ENCODE measurements at places on chromosomes 4 and X. TPM values are rescaled to one million over a fixed set of nuclear protein-coding genes. Genes with fewer than 3 reads are reported as not detected.

DNA sequence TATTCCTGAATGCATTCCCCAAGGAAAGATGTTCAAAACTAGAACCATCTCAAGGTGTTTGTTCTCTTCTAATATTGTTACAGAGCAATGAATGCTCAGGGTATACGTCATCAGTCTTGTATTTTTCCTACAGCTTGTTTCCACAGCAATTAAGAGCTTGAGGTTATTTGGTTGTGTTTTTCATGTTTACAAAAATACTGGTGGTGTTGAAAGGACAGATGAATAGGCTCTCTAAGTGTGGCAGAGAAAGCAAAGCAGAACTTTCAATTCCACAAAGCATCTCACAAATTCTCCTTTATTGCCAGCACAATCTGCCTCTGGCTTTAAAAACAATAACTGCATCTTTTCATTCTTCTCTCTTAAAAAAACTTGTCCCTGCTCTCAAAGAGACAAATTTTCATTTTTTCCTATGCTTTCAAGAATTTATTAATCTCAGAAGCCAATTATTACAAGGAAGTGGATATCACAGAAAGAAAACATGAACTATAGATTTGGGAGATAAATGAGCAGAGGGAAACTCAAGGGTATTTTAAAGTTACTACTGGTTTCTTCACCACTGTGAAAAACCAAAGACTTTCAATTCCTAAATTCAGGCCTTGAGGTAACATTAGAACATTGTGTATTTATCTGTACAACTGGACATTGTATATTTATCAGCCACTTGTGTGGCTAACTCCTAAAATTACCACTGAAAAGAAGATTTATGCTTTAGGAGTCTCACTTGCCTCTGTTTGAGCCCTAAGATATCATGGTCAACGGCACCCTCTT is 49.2 kb downstream of the DDX53 start:
- DNase-seq = no peak

TLR6 gene
- total RNA-seq = 2.5 TPM

DCAF12L2 gene
- not detected for total RNA-seq

DNA sequence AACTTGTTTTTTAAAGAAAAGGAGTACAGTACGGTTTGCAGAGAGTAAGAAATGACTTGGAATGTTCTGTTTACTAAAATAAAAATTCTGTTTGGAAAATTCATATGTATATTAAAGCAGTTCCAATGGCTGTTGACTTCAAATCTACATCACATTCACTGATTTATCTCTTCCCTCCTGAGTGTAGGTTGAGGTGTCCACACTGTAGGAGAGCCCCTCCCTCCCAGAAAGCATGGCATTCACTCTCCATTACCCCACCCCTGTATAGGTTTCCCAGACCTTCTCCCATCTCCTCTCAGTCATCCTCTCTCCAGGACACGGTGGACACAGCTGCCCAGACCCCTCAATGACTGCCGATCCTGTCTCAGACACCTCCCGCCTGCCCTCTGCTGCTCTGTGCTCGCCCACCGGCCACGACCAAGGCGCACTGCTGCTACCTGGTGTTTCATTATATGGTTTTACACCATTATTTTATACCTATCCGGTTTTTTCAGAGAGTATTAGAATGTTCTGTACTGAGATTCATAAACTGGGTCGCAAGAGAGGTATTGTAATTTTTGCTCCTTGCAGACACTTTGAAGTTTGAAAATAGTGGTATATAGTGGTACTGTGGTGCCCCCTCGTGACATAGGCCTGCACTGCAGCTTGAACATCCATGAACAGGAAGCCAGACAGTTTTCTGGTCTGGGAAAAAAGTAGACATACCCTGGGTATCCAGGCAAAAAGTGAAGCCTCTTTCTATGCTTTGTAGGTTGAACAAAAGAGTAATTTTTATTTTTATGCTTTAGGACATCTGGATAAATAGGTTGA is 38.8 kb upstream of the BEX4 start:
- peak; percentile 45 for DNase-seq

DNA sequence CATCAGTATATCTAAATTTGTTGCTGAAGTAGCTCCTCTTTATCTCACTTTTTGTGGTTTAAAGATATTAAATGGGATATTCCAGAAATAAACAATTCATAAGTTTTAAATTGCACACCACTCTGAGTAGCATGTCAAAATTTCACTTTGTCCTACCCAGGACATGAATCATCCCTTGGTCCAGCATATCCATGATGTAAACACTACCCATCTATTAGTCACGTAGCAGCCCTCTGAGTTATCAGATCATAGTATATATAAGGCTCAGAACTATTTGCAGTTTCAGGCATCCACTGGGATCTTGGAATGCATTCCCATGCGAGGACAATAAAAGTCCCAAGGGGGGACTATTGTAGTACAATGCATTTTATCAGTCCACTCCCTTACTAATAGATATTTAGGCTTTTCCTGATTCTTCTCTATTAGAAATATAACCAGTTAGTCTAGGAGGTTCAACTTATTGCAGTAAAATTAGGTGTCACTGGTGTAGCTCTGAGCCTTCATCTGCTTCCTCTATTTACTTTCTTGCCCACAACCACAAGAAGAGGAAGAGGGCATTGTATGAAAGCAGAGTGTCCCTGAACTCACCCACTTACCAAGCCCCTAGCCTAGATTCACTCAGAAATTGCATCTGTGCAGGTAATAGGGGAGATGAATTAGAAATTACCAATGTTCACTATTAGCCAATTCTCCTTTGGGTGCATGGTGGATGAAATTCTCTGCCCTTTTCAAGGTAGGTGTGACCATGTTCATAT is 409.8 kb upstream of the GALNT7 start:
- no peak for DNase-seq

- no peak for DNase-seq
These were observed 225.8 kb upstream of the ETNPPL start for GRCh38 chr4:108988464-108989195.

DNA sequence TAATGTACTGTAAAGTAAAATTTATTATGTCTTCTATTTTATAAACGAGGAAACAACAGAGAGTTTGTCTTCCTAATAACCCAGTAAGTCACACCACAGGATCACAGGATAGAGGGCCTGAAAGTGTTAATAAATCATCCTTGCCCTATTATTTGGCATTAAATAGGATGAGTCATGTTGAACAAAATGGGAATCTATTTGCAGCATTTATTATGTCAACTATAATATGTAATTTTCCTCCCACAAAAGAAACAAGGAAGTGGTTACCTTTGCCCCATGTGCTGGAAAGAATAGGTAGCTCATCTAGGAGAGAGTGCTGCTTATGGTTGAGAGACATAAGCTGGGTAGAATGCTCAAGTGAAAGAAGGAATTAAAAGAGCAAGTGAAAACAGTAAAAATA is 237.6 kb upstream of the NDST3 start:
- no peak for DNase-seq

KIF4A gene
- 0.15 TPM for total RNA-seq

DNA sequence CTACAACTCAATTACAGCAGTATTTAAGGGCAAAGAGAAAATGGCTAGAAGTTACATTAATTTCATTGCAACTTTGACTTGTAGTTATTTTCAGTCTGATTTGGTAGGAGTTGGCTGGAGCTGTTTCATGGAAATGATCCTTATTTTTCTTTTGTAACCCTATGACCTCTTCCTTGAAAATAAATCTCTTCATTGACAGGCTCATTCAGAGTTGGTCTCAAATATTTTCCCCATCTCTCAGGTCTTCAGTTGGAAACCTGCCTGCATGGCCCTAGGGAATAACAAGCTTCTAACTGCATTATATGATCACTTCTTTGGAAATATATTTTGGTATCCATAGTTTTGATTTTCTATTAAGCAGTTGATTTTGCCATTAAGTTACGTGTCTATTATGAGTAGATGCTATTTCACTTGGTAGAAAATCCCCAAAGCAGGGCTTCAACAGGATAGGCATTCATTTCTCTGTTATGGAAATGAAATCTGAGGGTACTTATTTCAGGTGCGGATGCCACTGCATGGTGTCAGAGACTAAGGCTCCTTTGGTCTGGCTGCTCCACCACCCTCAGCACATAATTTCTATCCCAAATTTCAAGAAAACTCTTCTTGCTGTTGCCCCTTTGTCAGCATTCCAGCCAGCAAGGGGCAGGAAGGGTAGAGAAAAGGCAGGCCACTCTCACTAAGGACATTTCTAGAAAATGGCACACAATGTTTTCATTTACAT is 502.5 kb downstream of the SPRY1 start:
- DNase-seq = no peak

NRK gene
- not detected for total RNA-seq

GAGE12F gene
- total RNA-seq = 0.63 TPM

DNA sequence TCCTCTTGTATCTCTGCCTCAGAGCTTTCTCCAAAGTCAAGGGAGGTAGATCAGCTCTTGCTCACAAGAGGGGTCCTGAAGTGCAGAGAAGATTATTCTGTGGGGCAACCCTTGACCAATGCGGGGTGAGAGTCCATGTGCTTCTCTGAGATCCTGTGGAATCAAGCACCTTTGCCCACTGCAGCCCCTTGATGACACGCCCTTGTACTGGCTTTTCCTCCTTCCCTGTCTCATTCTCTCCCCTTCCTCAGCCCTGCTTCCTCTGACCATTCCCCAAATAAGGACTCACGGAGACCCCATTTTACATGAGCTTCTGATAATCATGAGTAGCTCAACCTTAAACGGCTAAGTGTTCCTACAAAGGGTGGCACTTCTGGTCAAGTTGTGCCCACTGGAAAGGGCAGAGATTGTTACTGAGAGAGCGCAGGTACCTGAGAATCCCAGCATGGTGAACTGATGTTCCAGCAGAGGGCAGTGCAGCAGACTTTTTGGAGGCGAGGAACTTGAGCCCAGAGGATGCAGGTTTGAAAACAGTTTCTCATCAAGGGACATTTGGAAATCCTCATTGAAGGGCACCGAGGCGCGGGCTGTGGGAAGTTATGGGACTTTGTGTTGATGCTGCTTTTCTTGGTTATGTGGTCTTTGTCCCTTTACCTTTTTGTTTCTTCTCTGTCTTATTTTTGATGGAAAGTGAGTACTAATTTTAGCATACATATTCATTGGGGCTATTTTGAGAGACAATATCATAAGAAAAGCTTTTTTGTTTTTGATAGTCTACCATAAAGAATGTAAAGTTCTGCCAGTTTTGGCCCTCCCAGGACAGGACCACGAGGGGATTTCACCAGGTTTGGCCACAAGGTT is 201.3 kb downstream of the RBM46 start:
- peak; percentile 1 for DNase-seq

DNA sequence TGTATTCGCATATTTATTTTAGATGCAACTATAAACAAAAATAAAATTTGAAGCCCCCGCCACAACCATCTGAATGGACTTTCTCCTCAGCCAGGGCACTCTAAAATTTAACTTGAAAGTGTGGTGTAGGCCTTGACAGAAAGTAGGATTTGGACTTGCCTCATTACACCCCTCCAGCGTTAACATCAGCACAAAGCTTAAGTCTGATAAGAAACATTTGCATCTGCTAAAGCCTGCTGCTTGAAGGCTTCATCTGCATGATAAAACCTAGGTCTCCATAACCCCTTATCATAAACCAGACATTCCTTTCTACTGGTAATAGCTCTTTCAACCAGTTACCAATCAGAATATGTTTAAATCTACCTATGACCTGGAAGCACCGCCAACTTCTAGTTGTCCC is 1046.5 kb downstream of the FAT4 start:
- DNase-seq = no peak

GRCh38 chr4:147548256-147548655 is 67.4 kb downstream of the EDNRA start:
- no peak for DNase-seq

PABPC1L2A gene
- not detected for total RNA-seq

DNA sequence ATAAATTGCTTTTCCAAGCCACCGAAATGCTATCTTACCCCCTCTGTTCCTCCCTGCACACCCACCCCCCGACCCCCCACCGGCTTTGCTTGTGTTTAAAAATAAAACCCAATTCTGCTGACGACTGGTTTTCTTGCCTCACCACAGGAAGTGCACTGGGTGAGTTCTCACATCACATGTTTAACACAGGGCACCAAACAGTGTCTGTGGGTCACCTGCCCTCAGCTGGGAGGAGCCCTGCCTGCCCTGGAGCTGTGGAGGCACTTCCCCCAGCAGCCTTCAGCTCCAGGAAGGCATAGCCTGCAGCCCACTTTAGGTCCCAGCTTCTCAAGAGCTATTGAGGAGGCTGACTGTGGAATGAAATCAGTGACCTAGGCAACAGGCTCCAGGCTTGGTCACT is 8.8 kb downstream of the TMEM255A start:
- DNase-seq = peak; percentile 52

DNA sequence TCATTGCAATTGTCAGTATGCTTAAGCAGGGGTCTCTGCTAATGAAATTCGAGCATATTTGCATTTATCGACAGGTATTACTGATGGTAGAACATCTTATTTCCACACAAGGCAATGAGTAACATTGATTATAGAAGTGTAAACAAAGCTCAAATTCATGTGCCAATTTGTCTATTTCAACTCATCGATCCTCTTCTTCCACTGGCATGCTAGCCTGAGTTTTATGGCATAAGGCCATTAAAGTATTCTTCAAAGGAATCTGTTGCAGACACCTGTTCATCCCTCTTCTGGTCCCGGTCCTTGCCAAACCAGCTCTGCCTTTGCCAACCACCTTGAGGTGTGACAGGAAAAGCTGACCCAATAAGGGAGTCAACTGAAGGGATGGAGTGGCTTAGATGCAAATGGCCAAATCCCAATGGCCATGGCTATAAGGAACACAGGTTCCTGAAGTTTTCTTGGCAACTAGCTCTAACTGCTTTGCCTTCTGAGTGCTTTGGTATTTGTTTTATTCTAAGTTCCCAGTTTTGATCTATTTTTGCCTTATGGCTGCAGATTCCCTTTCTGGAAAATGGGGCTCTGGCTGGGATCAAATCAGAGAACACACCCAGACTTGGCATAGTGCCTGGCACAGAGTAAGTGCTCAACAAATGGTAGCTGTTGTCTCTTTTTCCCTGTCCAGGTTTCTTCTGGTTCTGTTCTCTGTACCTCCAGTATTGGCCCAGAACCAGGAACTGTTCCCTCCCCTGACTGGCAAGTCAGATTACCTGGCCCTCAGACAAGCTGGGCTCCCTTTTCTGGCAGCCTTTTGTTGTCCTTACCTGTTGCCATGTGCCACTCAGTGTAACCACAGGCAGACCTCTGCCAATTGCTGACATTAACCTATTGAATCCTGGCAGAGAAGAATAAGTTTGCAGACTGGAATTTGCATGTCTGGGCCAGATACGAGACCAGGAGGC is 63.1 kb downstream of the RTL9 start:
- DNase-seq = no peak

DNA sequence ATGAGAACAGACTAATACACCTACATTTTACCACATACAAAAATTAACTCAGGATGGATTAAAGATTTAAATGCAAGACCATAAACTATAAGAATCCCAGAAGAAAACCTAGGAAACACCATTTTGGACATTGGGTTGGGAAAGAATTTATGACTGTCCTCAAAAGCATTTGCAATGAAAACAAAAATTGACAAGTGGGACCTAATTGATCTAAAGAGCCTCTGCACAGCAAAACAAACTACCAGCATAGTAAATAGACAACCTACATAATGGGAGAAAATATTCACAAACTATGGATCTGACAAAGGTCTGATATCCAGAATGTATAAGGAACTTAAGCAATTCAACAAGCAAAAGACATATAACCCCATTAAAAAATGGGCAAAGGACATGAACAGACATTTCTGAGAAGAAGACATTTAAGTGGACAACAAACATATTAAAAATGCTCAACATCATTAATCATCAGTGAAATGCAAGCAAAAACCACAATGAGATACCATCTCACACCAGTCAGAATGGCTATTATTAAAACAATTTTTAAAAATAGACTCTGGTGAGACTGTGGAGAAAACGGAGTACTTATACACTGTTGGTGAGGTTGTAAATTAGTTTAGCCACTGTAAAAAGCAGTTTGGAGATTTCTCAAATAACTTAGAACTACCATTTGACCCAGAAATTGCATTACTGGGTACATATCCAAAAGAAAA is 221.7 kb upstream of the DIPK2B start:
- DNase-seq = no peak

GRCh38 chr4:56603297-56603696 is 77.8 kb downstream of the HOPX start:
- DNase-seq = no peak
